ENCODE measurements at places on chromosomes 1 and 21. TPM values are rescaled to one million over a fixed set of nuclear protein-coding genes. Genes with fewer than 3 reads are reported as not detected.

Gene OR14K1
- total RNA-seq: not detected

Gene CELSR2
- total RNA-seq: 17.1 TPM

Gene CPT2
- 18.1 TPM for total RNA-seq

Gene NBPF3
- 17.3 TPM for total RNA-seq

Gene COL8A2
- 0.05 TPM for total RNA-seq

DNA sequence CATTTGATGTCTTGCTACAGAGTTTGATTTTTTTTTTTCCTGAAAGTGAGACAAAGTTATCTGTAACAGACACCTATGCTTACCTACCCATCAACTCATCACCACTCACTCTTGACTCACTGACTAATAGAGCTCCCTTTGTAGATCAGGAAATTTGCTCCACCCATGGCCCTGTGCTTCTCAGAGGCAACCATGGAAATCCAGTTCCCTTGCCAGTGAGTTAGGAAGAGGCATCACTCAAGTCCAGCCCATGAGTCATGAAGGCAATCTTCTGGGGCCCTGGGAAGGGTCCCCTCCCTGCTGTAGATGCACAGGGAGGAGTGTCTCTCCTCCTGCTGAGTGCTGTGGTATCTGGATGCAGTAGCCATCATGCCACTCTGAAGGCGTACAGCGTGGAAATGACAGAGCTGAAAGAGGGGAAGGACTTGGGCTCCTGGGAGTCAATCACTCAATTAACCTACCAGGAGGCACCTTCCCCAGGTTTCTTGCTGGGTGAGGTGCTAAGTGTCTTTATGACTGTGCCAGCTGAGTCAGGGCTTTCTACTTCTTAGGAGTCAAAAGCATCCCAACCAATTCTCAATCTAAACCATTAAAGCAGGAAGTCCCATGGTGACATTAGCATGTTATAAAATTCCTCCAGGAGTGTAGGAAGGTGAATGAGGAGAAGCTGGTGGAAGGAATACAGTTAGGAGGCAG, 56.1 kb downstream of the DNTTIP2 start:
- DNase-seq: no peak

- peak; percentile 48 for DNase-seq
These were observed 46.7 kb upstream of the PCBP3 start for GRCh38 chr21:45596704-45597318.

- no peak for DNase-seq
These were observed 359 bp downstream of the LRRC3 start for GRCh38 chr21:44455524-44456213.

- DNase-seq: no peak
These were observed 82.6 kb downstream of the TOMM20 start for GRCh38 chr1:235045921-235046601.

DNA sequence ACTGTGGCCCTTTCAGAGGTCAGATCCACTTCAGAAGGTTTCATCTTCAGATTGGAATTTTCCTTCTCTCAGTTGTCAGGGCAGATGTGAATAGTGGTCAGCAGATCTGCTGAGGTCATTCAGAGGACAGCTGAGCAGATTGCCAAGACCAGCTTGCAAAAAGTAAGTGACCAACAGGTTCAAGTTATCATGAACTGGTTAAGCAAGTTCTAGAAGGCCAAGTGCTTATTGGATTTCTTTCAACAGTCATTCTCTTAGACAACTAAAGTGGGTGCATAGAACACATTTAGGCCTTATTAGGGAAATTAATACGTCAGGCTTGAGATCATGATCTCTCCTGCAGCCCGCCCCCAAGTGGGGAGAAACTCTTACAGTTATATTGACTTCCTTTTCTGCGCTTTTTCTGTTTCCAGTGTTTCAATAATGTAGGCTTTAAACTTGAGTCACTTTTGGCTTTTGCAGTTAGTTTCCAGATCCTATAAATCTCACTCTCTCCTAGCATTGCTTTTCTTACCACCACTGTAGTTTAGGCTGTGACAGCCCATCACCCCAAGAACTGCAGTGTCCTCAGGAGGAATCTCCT, 96.4 kb downstream of the C1orf21 start:
- DNase-seq: no peak

- DNase-seq: no peak
These were observed 3.6 kb downstream of the GUK1 start for GRCh38 chr1:228143480-228144192.

GRCh38 chr1:232968391-232968790, 18.0 kb downstream of the NTPCR start:
- no peak for DNase-seq

DNA sequence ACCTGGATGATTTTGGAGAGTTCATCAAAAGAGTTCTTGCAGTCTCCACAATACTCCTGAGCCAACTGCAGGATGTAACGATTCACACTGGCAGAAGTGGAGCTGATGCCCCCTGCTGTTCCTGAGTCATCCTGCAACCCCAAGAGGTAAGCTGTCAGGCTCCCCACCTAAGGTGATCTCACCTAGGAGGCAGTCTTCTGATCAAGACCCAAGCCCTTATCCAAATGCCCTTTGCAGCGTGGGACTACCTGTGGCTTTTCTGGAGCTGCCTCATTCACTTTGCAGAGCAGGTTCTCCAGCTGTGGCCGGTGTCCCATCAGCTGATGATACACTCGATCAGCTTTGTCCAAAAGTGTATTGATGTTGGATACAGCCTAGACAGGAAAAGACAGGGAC, 96.4 kb downstream of the UBR4 start:
- DNase-seq: peak; percentile 33

DNA sequence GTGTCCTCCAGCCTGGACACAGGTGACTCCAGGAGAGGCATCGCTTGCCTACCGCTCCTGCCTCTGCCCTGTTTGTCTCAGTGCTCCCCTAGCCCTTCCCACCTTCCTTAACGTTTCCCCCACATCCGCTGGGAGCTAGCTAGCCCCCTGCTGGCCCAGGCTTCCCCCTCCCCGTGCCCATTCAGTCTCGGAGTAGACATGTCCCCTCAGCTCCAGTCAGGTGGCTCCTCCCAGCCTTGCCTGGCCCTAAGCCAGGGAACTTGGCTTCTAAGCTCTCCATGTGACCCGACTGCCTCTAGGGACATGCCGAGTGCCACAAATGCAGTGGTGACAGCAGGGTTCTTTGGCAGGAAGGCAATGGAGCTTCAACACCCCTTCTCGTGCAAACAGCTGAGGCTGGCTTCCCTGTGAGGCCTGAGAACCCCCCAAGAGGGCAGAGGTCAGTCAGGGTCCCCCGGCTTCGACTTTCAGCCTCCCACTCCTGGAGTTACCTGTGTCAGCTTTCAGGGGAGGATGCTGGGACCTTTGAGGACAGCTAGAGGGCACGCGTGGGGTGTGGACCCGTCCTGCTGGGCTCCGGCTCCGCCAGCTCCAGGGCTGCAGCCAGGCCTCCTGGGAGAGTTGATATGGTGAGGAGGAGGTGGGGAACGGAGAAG, 16.2 kb downstream of the DRAXIN start:
- no peak for DNase-seq

GRCh38 chr1:221602830-221603229, 139.1 kb downstream of the DUSP10 start:
- no peak for DNase-seq

DNA sequence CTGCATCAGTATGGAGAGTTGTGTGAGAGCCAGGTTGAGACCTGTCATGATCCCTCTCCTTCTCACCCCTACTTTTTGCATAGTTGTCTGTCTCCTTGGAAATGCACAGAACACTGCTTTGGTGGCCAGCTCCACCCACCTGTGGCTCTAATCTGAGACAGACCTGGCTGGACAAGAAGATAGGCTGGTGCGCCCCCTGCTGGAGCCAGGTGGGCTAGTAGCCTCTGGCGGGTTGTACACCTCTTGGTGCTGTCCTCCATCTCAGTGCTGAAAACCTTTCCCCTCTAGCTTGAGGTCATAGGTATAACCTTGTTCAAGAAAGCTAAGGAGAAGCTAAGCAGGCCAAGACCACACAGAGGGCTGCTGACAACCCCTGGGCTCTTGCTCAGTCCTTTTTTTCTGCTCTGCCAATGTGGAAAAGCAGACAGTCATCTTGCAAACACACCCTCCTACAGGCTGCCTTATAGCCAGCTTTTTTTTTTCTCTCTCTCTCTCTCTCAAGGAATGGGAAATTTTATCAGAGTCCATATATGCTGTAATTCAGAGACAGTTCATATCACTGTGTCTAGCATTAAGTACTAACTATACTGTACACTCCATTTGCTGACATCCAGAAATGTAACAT, 58.8 kb upstream of the SPATA6 start:
- peak; percentile 55 for DNase-seq

GRCh38 chr1:206766251-206766856, 4.2 kb upstream of the IL19 start:
- no peak for DNase-seq

DNA sequence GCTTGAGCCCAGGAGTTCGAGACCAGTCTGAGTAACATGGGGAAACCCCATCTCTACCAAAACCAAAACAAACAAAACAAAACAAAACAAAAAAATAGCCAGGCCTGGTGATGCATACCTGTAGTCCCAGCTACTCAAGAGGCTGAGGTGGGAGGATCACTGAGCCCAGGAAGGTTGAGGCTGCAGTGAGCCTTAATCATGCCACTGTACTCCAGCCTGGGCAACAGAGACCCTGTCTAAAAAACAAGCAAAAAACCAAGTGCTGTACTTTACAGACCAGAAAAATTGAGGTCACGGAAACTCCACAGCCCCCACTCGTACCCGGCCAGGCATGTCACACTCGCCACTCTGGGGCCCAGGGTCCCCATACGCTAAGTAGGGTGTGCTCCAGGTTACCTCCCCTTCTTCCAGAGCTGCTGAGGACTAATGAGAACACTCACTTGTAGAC, 22.9 kb downstream of the ATP2B4 start:
- DNase-seq: no peak

GRCh38 chr1:75342786-75343185, 208.6 kb downstream of the LHX8 start:
- DNase-seq: no peak

DNA sequence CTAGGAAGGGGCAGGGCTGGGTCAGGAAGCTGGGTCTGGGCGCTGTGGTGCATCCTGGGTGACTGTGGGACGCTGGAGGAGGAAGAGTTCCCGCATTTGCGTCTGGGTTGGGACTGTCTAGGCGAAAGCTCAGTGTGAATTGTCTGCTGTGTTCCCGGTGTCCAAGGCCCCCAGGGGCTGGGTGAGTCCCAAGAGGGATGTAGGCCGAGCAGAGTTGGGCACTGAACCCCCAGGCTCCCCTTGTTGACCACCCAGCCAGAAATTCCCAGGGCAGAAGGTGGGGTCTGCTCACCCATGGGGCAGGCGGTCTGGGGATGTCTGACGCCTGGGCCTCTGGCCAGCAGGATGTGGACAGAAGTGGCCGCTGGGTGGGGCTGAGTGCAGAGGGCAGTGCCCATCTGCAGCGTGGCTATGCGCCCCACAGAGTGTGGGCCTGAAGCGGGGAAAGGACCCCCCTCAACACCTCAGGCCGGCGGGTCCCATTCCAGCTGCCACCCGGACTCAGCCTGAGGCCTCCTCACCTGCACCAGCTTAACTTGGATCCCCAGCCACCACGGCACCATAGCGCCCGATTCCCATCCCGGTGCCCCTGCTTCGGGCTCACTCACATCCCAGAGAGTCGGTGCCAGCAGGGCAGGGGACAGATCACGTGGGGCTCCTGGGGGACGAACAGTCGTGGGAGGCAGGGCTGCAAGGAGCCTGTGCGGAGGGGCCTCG, 37.0 kb upstream of the POFUT2 start:
- no peak for DNase-seq

DNA sequence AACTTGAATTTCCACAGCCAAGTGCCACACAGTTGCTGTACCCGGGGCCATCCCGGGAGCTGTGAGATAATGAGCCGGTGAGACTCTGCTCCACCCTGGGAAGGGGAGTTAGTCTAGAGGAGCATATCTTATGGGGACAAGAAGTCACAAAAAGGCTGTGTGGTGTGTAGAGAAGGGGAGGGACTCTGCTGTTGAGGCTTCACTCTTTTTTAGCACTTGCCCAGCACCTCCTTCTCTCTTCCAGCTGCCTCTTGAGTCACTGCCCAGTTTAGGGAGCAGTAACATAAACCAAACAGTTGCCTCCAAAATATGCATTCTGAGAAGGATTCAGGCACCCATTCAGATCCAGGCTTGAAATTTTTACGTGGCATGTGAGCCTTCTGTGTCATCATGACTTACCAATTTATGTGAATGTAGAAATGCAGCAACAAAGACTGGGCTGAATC, 744 bp upstream of the WDR26 start:
- DNase-seq: no peak

- DNase-seq: no peak
These were observed 21.8 kb downstream of the ITGB3BP start for GRCh38 chr1:63501256-63501655.

DNA sequence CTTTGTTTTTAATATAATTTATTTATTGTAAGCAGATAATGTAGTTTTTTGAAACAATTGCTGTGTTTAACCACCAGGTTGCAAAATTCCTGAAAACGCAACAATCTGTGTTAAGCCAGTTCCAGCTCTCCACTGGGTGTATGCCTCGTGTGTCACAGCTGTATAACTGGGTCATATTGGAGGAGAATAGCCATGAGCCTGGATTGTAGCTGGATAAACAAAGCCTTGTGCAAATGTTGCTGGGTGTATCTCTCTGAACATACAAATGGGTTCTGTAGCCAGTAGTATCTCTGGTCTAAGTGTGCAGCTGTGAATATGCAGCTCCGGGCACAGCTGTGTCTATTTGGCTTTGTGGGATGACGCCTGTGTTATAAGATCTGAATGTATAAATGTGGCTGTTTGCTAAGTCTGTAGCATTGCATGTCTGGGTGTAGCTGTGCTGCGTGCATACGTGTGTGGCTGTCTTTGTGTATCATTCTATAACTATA, 2.8 kb downstream of the TCEA3 start:
- DNase-seq: no peak
